ENCODE measurements at places on chromosomes 12 and 14.
A peak's percentile ranks its signal among the peaks of the same experiment; 100 is the strongest.

GRCh38 chr12:2013086-2013485 lies 8.8 kb upstream of the DCP1B start:
- DNase-seq: no peak

DNA sequence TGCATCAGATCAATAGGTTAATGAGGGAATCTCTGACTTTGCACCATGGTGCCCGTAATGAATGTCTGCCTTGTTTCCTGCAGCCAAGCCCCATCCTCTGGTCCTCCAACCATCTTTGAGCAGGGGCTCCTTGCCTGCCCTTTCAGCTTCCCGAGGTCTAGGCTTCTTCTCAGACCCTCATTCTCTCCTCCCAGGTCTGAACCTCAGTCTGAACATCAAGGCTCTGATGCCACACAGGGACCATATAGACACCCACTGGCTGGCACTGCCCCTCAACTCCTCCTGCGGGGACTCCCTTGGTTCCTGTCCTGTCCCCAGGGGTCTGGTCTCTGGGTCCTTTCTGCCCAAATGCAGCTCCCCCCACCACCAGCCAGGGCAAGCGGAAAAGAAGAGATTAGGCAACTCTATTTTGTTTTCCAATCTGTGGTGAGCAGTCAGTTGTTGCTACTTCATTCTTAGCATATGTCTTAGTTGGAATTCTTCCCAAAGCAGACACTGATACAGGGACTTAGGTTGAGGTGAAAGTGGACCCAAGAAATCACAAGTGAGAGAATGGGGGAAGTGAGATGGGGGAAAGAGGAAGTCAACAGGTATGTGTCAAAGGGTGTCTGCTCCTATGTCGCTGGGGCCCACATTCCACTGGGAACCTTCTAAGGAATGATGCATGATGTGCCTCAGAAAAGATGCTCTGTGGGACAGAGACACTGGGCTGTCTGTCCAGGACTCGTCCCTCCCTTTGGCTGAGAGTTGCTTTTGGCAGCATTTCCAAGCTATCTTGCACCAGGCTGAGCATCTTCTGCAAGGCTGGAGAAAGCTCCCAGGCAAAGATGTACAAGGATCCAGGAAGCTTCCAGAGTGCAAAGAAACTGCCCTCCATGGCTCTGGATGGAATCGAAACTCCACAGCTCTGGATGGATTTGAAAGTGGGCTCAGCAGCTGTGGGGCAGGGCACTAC lies 1096.5 kb upstream of the TMEM132C start:
- no peak for DNase-seq

DNA sequence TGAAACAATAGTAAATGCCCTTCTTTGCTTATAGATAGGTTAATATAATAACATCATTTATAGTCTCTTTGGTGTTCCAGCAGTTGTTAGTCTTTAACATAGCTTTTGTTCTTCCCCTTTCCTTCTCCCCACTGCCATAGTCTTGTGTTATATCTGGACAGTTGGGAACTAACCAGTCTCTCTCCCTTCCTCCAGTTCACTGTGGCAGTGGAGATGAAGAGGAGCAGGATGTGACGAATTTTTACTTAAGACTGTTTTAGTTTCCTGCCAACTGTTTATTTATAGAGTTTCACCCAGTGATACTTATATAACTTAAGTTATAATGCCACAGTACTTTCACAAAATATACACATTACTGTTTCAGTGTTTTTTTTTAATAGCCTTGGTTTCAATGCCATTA lies 277.4 kb downstream of the PDZRN4 start:
- no peak for DNase-seq

- DNase-seq: no peak
These were observed 99.6 kb downstream of the DYRK2 start for GRCh38 chr12:67747869-67748742.

DNA sequence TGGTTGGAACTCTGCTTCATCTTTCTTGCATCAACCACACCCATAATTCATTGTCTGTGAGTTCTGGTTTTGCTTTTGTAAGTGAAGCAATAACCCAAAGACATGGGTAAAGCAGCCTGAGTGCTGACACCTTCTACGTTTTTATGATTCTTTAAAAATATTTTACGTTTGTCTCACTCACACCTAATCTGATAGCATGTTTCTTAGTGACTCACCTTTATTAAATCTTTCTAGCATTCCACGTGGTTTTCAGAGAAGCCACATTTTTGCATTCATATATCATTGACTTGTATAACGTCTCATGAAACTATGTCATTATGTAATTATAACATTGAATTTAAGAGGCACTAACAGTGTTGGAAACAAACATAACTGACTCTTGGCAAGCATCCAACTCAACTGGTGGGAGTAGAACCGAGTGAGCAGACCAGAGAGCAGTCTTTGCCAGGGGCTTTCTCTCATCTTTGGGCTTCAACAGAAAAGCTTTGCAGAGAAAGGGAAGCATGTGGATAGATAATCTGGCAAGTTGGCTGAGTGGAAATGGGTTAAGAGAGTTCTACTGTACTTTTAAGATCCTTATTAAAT lies 118.8 kb downstream of the TPH2 start:
- no peak for DNase-seq

GRCh38 chr14:104688505-104689108 lies 811 bp upstream of the INF2 start:
- DNase-seq: no peak

DNA sequence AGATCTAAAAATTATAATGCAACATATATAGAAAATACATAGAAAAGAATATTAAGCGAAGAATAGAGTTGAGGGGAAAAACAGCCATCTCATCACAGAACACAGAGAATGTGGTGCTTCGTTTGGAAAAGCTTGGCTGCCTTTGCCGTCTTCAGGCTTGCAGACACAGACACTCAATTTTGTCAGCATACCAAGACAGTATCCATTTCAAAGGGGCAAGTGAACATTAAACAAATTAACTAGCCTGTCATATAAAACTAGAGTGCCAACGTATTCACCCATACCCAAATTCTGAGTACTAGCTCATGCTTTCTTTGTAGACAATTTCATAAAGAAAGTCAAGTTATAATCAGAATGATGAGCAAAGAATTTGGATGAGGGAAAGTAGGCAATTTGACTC lies 40.5 kb downstream of the DMAC2L start:
- DNase-seq: peak; percentile 25

- DNase-seq: peak; percentile 85
These were observed 76.8 kb downstream of the PDE6H start for GRCh38 chr12:15049461-15050153.

DNA sequence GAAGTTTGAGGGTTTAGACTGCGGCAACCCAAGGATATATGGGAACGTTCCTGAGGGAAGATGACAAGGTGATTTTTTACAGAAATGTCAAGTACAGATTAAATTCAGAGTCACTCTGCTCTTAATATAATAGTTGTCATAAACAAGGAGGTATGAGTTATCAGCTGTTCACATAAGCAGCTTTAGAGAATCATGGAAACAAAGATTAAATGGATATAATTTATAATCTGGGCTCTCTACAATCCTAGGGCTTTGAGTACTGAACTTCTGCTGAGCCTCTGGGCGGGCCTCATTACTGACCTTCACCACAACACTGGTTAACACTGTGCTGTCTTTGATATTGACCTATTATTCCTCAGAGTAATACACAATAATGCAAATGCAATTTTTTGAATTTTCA lies 577.8 kb downstream of the RPS29 start:
- no peak for DNase-seq

GRCh38 chr14:57987051-57987450 lies 121.2 kb upstream of the SLC35F4 start:
- DNase-seq: no peak

- DNase-seq: no peak
These were observed 102.7 kb upstream of the USP44 start for GRCh38 chr12:95653771-95654546.

- DNase-seq: no peak
These were observed 19.2 kb downstream of the TOGARAM1 start for GRCh38 chr14:44981198-44981597.

- no peak for DNase-seq
These were observed 150.2 kb upstream of the C14orf180 start for GRCh38 chr14:104429291-104429861.

DNA sequence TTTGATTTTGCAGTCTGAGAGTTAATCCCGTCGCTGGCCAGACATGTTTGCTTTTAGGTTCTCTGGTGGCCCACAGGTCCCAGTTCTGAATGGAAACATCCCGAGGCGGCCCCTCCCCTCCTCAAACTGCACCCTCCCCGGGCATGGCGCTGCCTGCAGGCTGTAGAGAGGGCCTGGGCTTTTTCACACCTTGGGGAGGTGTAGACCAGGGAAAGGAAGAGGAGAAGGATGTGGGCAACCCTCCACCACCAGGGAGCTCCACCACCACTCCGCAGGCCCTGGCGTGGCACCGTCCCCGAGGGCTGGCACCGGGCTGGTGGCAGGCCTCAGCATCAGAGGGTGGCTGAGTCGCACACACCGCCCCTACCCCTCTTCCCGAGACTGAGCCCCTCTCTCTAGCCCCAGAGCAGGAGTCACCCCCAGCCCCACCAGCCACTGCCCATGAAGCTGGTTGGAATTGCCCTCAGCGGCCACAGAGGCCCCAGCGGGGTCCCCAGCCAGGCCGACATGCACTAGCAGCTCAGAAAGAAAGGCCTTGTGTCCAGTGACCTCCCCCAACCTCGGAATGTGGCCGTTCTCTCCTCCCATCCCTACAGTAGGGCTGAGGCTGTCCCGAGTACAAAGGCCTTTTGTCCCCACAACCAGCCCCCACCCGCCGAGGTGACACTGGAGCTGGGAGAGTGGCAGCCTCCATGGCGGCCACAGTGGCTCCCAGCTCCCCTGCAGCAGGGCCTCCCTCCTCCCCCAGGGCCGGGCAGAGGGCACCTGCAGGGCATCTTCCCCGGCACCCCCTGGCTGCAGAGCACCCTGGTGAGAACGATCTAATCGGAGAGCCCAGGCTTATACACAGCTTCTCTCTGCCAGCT lies 23.5 kb upstream of the INF2 start:
- DNase-seq: peak; percentile 92

DNA sequence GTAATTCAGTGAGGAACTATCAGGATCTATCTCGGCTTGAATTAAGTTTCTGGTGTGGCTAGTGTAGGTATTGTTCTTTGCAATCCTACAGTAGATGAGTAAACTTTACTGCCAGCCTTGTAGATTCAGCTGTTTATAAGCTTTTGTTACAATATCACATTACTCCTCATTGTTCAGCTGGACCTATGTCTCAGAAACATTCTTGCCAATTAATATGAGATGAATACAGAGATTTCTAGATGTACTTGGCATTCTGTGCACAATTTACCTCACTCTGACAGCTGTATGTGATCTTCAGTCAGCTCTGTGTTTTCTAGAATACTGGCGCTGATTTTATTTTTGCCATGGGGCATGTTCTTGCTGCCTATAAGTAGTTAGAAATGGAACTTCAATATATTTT lies 55.7 kb downstream of the METTL25 start:
- peak; percentile 27 for DNase-seq

GRCh38 chr14:65501328-65501727 lies 88.8 kb downstream of the FUT8 start:
- DNase-seq: no peak

DNA sequence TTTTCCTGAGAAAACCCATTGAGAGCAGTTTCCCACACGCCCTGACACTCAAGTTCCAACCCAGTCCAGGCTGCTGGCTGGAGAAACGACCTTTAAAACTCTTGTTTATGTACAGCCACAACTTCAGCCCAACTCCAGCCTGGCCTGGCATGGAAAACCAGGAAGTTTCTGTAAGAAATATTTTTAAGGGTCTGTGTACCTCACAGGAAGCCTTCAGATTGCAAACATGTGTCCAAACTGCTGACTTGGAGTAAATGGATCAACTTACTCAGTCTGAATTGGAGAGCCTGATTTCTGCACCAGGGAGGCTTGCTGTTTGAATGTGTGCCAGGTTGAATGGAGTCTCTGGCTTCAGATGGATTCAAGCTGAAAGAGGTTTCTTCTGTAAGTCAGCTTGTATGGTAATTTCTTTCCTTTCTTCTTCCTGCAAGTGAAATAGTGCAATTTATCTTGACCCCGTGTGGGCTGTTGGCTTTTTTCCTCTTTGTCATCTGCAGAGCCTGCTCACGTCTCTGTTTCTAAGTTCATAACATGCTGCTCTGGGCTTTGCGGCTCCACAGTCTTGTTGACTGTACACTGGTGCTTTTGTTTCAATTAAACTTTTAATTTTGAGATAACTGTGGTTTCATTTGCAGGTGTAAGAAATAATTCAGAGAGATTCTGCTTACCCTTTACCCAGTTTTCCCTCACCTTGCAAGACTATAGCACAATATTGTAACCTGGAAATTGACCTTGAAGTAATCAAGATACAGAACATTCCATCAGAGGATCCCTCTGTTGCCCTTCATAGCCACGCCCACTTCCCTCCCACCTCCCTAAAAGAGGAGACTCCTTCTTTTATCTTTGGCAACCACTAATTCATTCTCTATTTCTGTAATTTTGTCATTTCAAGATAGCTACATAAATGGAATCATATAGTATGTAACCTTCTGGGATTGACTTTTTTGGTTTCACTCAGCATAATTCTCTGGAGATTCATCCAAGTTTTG lies 109.7 kb upstream of the PRMT8 start:
- peak; percentile 76 for DNase-seq

DNA sequence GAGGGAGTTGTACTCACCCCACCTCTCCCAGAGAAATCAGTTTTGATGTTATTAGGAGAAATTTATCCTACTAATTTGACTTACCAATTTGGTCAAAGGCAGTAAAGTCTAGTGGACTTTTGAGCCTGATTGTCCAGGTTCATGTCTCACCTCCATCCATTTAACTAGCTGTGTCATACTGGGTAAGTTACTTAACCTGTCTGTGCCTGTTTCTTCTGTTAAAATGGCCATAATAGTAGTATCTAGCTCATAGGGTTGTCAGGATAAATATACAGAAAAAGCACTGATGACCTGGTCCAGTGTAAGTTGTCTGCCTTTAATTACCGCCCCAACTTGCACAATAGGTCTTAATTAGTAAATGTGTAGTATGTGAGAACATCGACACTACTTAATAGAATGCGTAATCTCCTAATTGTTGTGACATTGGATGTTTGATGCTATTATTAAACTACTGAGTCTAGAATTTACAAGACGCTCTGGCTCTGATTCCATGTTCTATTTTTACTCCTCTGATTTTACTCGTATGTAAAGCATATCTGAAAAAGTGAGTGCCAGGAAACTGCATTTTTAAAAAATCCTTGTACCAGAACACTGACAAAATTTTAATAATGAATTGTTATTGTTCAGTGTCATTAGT lies 1.5 kb downstream of the RAB21 start:
- peak; percentile 26 for DNase-seq

Data from eye (tissue), 1 donor.